ENCODE measurements at places on chromosomes 1 and 21. TPM values are rescaled to one million over a fixed set of nuclear protein-coding genes. Genes with fewer than 3 reads are reported as not detected.

The BSND gene
- not detected for total RNA-seq

The PLCH2 gene
- total RNA-seq, result not detected

The KRTAP19-3 gene
- not detected for total RNA-seq

The CRNN gene
- total RNA-seq, result not detected

The RCSD1 gene
- 0.57 TPM for total RNA-seq

The F5 gene
- 0.16 TPM for total RNA-seq

The ABCG1 gene
- total RNA-seq, result 0.08 TPM

The TEKT2 gene
- total RNA-seq, result 2.1 TPM

The ZNF695 gene
- 0.82 TPM for total RNA-seq

The CTSS gene
- 31.6 TPM for total RNA-seq

The NBPF20 gene
- total RNA-seq, result 2.1 TPM

The RHOU gene
- total RNA-seq, result 4.2 TPM

The HSF2BP gene
- 2.3 TPM for total RNA-seq

The MCOLN3 gene
- 2.3 TPM for total RNA-seq

The PRR9 gene
- not detected for total RNA-seq

The DYNLT5 gene
- total RNA-seq, result 1.4 TPM

The C1orf53 gene
- 4.5 TPM for total RNA-seq

The KRTAP13-2 gene
- total RNA-seq, result not detected

The SOAT1 gene
- 67.5 TPM for total RNA-seq

The ZNF648 gene
- total RNA-seq, result not detected

The B3GALT2 gene
- total RNA-seq, result 0.18 TPM

The GJB5 gene
- not detected for total RNA-seq

The CRB1 gene
- 0.09 TPM for total RNA-seq

The A3GALT2 gene
- total RNA-seq, result not detected

The SELL gene
- total RNA-seq, result 0.27 TPM

The AMY2A gene
- total RNA-seq, result not detected

The SH2D5 gene
- 1.6 TPM for total RNA-seq

Measured in fibroblast of the aortic adventitia (primary cell).